Stimulated activated CD4-positive, alpha-beta T cell treated with anti-CD3 and anti-CD28 coated beads, Interleukin-1b, Interleukin-23, amount 100 ng/mL, for 1 hour (primary cell): ENCODE measurements at places on chromosomes 3 and 15.

- no peak for DNase-seq
These were observed 10.5 kb downstream of the SEMA4B start for GRCh38 chr15:90211440-90212143.

DNA sequence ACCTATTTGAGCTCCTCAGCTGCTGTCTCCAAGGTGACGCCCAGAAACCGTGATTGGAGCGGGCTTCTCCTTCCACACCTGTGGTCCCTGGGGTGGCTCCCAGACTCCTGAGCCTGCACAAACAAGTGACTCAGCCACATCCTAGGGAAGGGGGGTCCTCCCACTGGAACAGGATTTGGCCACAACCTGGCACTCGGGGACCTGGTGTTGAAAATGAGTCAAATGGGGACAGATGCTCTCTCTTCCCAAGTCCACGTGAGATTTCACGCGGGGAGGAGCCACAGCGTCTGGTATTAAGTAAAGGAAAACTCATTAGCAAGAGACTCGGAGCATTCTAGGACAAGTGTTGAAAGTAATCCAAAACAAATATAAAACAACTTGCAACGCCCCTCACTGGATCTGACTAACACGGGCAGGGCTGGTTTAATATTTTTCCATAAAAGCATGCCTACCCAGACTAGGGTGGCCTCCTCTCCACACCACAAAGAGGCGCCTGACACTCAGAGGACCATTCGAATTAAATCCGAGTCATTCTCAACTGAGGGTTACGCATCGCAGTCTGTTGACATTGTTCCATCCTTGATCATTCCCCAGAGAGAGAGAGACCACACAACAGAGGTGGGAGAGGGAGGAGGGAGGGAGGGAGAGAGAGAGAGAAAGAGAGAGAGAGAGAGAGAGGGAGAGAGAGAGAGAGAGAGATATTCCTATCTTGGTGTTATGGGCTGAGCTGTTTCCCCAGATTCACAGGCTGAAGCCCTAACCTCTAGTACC, 74.4 kb downstream of the MGLL start:
- no peak for DNase-seq

DNA sequence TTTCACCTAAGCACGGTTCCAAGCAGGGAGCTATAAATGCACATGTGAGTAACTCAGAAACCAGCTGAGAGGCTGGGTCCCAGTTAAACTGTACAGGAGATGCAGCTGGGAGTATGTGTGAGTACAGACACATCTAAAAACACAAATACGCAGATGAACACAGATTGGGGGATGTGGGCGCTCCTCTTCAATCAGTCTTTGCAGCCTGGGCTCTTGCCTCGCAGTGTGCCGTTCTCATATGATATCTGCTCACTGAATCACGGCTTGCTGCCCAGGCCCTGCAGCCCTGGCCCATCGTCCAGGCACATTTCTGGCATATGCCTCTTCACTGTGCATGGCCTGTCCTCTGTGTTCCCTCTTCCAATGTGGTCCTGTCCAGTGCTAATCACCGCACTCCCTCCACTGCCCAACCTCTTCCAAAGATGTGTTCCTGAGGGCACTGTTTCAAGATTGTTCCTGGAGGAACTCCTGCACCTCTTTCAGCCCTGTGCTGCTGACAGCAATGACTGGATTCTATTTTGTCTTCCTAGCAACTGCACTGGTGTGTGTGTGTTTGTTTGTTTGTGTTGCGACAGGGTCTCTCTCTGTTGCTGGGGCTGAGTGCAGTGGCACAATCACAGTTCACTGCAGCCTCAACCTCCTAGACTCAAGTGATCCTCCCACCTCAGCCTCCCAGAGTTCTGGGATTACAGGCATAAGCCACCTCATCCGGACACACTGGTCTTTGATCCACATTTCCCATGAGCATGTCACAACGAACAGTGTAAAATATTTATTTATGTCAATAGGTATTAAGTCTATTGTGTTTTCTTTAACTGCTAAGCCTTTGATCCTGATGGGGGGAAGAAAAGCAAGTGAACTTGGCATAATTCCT, 17.0 kb downstream of the CA12 start:
- no peak for DNase-seq

DNA sequence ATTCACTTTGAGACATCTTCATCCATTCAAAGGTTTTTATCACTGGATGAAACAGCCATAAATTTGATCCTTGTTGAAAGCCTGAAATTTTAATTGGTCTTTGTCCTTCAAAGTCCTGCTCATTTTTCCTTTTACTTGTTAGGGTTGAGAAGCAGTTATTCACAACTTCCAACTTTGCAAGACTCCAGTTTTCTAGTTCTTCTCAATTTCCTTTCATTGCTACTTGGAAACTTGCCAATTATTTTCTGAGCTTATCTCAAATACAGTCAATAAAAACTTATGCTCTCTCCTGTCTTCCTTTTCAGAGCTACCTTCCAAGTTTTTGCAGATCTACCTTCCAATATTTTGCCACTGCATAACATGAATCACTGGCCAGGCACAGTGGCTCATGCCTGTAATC, 23.7 kb upstream of the CD276 start:
- no peak for DNase-seq

DNA sequence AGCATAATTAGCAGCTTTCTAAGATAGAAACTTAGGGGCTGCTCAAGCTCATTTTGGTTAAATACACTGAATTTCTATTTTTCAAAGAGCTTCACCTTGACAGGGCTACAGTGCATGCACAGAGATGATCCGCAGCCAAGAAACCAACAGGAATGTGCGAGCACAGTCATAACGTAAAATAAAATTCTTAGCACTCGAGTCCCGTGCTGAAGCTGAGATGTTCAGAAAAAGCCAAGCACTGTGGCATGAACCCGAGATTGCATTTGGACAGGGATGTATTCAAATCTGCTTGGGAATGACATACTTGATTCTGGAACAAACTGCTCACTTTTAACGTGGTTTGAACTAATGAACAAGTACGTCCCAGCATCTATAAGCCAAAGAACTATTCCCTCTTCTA, 340.3 kb downstream of the FOXP1 start:
- no peak for DNase-seq

- DNase-seq: no peak
These were observed 570.3 kb upstream of the CCDC54 start for GRCh38 chr3:106806964-106807363.

GRCh38 chr3:48001991-48002390, 14.2 kb downstream of the MAP4 start:
- no peak for DNase-seq
